PC-3 (cell line): ENCODE measurements at places on chromosomes 3 and 15.
A peak's percentile ranks its signal among the peaks of the same experiment; 100 is the strongest.

DNA sequence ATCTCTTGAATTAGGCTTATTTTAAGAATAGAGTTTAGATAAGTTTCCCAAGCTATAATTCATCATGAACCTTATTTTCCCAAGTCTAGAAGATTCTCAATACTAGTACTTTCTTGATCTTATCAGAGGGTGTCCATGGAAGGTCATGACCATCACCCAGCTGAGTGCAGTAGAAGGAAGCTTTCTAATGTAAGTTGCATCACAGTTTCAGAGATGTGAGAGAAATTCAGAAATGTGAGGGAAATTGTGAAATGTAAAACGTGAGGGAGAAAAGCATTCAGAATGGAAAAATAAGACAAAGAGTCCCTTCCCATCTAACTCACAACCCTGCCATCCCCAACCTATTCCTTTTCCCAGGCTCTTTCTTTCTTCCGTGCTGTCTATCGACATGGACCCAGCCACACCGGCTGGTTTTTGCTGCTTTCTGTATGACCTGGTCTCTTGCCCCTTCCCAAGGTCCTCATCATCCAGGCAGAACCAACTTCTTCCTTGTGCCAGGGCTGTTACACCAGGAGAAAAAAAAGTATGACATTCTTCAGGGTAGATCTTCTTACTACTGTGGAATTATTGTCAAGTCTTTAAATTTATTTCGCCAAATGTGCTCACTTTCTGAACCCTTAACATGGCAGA lies 6.7 kb downstream of the CAPN3 start:
- DNase-seq: no peak

GRCh38 chr3:53056442-53056841 lies 10.6 kb upstream of the SFMBT1 start:
- peak; percentile 50 for DNase-seq

DNA sequence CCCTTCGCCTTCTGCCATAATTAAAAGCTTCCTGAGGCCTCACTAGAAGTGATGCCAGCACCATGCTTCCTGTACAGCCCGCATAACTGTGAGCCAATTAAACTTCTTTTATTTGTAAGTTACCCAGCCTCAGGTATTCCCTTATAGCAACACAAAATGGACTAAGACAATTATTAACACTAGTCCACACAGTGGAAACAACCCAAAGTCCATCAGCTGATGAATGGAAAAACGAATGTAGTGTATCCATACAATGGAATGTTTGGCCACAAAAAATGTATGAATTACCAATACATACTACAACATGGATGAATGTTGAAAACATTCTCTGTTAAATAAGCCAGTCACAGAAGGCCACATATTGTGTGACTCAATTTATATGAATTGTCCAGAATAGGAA lies 22.5 kb upstream of the CTXND1 start:
- DNase-seq: no peak

GRCh38 chr3:55461896-55462295 lies 25.2 kb downstream of the WNT5A start:
- DNase-seq: peak; percentile 64

GRCh38 chr15:74833376-74834107 lies 7.1 kb downstream of the CPLX3 start:
- DNase-seq: no peak

DNA sequence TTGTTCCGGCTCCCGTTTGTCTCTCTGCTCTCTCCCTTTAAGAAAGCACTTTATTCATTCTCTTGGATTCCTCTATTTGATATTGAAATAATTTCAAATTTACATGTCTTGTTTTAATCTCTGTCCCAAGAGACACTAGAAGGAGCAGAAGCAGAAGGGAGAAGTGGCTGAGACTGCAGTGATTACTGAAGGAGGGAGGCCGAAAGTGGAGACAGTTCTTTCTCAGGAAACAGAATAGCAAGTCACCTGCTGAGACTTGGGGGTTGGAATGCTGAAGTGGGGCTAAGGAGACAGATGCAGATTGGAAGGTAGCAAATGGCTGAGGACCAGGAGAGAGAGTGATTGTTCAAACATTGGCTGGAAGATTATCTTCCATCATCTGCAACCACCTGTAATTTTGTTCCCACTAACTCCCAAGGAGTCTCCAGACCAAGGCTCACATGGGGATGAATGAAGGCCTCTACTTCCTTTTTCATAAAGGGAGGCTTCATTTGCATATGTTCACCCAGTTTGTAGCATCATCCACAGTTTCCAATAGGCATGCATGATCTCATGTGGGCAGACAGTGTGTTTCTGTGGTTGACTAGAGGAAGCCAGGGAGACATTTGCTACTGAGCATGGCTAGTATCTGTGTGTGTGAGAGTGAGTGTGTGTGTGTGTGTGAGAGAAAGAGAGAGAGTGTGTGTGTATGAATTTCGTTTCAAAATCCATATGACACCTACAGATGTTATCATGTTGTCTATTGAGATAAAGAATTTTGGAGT lies 24.0 kb downstream of the LTF start:
- no peak for DNase-seq

DNA sequence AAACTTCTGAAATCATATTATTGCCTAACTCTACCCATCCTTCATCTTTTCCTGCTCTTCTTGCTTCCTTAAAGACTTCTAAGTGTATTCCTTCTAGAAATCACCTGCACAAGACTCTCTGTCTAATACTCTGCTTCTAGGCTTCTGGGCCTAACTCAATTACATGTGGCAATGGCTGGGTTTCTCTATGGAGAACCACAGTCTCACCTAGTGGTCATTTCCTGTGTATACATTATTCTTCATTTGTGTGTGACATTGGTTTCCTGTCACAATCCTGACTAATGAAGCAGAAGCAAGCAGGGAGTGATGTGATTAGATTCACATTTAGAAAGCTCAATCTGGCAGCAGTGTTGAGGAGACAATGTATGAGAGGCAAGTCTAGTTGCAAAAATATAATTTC lies 16.9 kb upstream of the CLDN1 start:
- peak; percentile 49 for DNase-seq

DNA sequence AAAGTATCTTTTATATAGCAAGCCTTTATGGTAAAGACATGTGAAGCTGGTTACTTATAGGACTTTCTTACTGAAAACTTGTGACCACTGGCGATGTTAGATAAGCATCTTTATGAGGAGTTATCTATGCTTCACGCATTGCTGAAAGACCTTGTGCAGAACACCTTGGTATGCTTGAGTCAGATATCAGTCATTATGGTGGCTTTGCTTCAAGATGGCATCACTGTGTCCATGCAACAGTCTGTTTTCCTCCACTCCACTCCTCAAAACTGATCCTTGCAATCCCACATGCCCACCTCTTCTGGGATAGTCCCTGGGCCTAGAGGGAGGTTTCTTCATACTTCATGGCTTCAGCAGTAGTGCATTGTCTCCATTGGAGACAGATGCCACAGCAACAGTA lies 656.3 kb downstream of the ZNF385D start:
- no peak for DNase-seq

- peak; percentile 97 for DNase-seq
These were observed 3.6 kb upstream of the CCR4 start for GRCh38 chr3:32947789-32948238.

DNA sequence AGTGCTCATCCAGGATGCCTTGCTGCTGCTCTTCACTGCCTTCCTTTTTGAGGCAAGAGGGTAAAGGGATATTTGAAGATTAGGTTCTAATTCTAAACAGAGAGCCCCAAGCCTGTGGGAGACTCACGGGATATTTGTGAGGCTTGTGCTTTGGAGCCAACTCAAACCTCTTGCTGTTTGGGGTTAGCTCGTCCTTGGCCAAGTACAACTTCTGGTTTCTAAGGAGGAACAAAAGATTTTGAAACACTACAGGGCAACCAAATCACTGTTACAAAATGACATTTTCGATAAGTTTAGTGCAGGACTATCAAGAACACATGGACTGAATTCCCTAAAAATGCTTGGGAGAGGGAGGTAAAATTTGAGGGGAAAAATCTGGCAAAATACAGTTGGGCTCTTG lies 190.2 kb downstream of the RORA start:
- no peak for DNase-seq

DNA sequence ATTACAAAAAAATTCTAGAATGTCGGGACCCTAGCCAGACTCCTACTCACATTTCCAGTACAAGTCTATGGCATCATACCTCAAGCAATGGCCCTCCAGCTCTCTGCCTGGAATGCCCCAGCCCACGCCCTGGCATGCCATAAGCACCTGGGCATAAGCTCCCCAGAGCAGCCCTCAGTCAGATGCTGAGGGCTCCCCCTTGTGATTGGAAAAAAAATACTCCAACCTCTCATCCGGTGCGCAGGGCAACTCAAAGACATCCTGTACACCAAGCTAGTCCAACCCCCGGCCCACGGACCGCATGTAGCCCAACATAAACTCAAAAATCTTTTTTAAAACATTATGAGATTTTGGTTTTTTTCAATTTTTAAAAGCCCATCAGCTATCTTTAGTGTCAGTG lies 115.4 kb downstream of the NEK10 start:
- peak; percentile 81 for DNase-seq

DNA sequence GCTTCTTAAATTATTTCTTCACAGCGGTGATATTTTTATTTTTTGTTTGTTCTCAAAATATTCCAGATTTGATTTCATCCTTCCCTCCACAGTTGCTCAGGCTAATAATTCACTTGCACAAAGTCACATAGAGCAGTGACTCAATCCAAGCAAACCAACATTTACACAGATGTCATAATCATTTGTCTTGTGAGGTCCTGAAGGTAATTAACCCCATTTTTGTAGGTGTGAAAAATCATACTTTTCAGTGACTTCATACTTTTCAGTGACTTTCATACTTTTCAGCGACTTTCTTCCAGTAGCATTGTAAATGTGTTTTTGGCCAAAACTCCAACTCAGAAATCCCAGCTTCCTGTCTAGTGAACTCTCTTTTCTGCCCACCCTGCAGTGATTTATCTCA lies 32.1 kb downstream of the CD200 start:
- no peak for DNase-seq

GRCh38 chr3:13263770-13264467 lies 156.2 kb downstream of the NUP210 start:
- DNase-seq: no peak

DNA sequence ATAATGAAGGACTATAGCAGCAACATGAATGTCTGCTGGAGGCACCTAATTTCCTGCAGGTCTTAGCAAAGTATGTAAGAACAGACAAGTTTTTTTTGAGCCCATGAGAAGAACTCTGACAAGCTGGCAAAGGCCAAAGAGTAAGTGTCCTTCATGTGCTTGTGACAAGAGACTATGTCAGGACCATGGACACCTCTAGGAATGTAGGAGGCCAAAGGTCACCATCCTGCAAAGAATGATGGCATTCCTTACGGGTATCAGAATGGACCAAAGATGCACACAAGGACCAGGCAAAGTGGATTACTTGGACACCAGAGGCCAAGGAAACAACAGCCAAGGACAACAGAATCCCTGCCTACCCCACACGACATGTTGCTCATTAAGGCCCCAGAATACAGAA lies 858.5 kb upstream of the CFAP20DC start:
- DNase-seq: no peak

- no peak for DNase-seq
These were observed 76.2 kb downstream of the CRYGS start for GRCh38 chr3:186467969-186468368.

DNA sequence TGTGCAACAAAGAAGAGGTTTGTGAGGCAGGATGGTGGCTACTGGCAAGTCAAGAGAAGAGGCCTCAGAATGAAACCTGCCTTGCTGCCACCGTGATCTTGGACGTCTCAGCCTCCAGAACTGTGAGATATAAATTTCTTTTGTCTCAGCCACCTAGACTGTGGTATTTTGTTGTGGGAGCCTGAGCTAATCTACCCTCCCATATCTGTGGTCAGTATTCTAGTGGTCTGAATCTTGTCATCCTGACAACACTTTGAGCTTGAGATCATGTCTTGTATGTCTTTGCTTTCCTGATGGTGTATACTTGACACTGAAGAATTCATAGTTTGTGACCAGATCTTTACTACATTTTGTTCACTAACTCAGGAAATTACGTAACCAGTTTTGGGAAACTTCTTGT lies 240.6 kb upstream of the GOLIM4 start:
- no peak for DNase-seq

GRCh38 chr15:57704441-57704840 lies 2.1 kb upstream of the POLR2M start:
- DNase-seq: no peak
